ENCODE measurements at places on chromosomes 5 and 9.

GRCh38 chr5:71907001-71907588 is 188.0 kb downstream of the CARTPT start:
- no peak for DNase-seq

DNA sequence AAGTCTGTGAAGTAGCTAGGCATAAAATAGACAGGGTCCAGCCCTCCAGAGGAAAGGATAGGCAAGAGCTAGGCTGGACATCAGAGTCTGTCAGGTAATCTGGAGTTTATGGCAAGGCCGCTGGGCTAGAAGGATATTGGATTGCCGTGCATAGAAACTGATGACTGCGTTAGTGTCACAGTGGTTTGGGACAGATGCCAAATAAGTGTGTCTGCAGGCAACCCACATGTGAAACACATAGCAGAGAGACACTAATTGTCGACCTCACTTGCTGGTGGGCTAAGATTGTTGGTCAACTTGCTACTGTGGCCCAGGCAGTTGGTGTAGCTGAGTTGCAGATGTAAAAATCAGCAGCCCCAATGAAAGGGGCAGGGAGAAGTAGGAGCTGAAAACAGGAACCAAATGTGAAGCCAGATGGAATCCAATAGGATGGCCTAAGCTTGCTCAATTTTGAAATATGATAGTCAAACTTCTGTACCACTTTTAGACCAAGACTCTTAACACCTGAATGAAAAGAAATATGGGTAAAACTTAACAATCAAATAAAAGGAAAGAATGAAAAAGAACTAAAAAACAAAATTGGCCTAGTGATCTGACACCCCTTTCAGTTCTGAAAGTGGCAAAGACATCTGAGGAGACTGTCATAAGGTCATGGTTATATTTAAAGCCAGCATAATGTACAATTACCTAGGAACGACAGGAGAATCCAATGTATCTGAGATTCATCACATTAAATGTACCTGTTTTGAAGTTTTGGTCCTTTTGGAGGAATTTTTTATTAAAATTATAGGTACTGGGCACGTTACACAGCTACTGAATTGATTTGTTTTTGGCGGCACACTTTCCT is 243.3 kb upstream of the ACTBL2 start:
- DNase-seq = no peak

DNA sequence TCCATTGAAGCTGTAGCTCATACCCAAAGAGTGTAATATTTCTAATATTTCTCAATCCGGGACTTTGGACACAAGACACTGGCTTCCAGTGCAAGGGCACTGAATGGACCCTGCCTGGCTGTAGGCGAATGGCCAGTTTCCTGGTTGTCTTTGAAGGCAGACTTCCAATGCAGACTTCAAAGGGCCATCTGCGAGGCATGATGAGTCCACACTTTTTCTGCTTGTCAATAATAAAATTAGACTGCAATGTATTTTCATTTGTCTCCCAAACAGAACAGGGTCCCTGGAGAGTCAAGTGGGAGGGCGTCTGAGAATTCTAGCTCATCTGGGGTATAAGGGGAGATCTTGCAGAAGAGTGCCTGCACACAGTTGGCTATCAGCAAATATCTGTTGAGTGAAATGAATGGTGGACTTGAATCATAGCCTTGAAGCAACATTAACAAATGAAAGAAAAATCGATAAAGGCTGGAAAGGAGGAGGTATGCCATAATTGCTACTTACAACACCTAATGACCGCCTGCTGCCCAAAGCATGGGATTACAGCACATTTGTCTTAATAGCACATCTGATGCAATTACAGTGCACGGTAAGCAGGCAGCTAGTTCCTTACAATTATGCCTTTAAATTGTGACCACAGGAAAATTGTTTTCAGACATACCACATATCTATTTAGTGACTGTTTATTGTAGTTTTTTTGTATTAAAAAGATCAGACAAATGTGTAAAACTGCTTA is 137.5 kb downstream of the ARHGEF28 start:
- DNase-seq = no peak

GRCh38 chr5:132754111-132754510 is 6.9 kb downstream of the CCNI2 start:
- DNase-seq = no peak
